Globus pallidus (tissue), 1 donor: ENCODE measurements at places on chromosomes 5 and 9.

DNA sequence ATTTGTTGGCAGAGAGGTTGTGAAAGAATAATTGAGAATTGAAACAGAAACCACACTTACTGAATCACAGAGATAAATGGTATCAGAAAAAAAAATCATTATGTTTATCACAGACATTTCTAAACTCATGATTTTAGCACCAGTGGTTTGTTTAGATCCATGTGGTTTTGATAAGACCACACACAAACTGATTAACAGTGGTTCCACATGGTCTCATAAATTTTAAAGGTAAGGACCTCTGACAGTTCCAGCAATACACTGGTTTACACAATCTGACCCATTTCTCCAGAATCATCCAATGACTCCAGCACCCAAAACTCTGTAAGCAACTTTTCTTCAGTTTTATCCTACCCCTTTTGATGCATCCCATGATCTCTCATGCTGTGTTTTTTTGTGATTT, 261.2 kb downstream of the ANXA1 start:
- DNase-seq: no peak

GRCh38 chr9:33189331-33189791, 22.2 kb upstream of the B4GALT1 start:
- no peak for DNase-seq

DNA sequence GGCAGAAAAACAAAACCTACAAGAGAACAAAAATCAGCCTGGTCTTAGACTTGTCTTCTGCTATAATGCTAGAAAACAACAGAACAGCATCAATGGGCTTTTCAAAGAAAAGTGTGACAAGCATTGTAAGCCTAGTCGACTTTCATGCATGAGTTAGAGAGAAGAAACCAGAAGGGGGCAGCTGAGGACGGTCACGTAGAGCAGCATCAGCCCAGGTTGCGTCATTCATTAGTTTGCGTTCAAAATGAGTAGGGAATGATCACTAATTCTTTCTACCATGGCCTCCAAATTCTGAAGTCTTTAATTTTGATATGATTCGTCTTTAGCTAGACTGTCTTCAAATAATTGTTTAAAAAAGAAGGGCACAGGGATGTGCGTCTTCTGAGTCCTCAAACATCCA, 4.7 kb upstream of the ISCA1 start:
- no peak for DNase-seq

GRCh38 chr9:35341021-35341420, 148.9 kb upstream of the RUSC2 start:
- no peak for DNase-seq

GRCh38 chr5:136892000-136892399, 526.7 kb upstream of the TRPC7 start:
- DNase-seq: no peak

DNA sequence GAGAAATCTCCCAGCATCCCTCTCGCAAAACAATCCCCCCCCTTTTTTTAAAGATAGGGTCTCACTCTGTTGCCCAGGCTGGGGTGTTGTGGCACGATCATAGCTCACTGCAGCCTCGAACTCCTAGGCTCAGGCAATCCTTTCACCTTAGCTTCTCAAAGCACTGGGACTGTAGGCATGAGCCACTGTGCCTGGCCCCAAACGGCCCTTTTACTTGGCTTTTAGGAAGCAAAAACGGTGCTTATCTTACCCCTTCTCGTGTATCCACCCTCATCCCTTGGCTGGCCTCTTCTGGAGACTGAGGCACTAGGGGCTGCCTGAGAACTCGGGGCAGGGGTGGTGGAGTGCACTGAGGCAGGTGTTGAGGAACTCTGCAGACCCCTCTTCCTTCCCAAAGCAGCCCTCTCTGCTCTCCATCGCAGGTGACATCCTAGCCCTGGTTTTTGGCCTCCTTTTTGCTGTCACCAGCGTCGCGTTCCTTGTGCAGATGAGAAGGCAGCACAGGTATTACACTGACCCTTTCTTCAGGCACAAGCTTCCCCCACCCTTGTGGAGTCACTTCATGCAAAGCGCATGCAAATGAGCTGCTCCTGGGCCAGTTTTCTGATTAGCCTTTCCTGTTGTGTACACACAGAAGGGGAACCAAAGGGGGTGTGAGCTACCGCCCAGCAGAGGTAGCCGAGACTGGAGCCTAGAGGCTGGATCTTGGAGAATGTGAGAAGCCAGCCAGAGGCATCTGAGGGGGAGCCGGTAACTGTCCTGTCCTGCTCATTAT, 6.8 kb downstream of the CA9 start:
- no peak for DNase-seq

- no peak for DNase-seq
Observed at GRCh38 chr5:113488645-113489184, 462 bp upstream of the MCC start.
